Activated CD4-positive, CD25-positive, alpha-beta regulatory T cell (primary cell): ENCODE measurements at places on chromosomes 6 and 20.

DNA sequence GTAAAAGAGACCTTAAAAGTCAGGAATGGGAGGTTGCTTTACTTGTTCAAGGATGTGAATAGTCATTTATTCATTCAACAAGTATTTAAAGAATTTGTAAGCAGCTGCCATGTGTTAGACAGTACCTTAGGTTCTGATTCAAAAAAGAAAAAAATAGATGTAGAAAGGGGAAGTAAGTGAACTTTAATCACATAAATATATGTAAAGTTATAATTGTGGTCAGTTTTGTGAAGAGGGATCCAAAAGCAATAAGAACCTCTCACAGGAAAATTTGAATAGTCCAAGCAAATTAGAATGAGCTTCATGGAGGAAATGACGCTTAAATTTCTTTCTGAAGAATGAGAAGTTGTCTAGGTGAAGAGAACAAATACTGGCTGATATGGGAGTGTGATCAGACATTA, 596.1 kb upstream of the CITED2 start:
- DNase-seq: no peak

DNA sequence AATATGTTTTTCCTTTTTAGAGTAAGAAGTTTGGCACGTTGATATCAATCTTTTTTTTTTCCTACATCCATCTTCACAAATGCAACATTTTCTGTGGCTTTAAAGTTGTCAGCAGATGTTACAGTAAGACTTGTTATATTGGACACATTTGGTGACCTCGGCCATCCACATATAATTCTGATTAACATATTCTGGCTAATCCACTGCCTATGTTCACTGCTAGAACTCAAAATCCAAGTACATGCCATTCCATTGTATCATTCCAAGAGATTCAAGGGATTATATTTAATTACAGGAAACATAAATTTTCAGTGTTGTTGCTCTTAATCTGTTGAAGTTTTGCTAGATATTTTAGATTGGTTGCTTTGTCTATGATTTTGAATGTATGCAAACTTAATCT, 367.6 kb downstream of the TENT5A start:
- no peak for DNase-seq

DNA sequence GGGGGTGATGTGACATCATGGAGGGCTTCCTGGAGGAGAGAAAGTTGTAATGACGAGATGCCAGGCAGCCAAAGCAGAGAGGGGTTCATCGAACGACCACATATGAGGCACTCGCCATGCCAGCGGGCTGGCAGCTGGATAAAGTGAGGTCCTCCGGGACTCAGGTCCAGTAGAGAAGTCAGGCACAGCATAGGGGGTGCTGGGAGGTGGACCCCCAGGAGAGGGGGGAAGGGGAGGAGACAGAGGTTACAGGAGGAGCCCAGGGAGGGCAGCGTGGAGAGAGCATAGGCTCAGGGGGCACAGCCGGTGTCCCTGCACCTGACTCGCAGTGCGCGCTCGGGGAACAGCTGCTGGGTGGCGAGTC, 174.7 kb downstream of the BMP7 start:
- DNase-seq: no peak

GRCh38 chr20:8421981-8422380, 289.9 kb downstream of the PLCB1 start:
- DNase-seq: no peak

GRCh38 chr6:128882991-128883611, at the start of gene LAMA2:
TSS of gene LAMA2 (plus strand) at chr6:128883138. CDS start at chr6:128883246, 108 bp downstream.
- no peak for DNase-seq

- no peak for DNase-seq
Measured at GRCh38 chr6:42409581-42409980, 42.1 kb downstream of the TRERF1 start.

DNA sequence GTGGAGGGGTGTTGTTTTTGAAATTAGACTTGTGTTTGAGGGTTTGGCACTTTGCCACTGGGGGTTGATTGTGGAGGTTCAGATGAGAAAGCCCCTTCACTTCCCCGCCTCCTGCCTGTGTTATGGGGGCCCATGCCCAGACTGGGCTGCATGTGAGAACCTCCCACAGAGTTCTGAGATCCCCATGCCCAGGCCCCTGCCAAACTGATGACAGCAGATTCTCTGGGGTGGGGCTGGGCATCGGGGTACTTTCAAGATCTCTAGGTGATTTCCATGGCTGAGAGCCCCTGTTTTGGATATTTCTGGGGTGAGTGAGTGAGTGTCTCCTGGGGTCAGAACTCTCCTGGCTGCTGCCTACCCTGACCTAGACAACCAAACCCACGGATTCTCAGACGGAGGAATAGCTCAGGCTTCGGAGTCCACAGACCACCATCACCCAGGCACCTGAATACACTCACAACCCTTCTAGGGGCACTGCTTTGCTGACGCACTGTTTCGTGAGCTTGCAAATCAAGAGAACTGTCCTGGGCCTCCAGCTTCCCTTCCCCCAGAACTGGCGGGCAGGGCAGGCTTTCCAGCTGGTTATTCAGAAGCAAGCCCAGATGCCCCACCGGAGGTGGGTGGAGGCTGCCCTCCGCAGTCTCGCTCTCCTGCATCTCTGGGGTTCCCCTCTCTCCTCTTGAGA, 6.3 kb downstream of the BCAS1 start:
- DNase-seq: no peak

GRCh38 chr6:167157863-167158262, at the start of gene GPR31:
TSS of gene GPR31 (minus strand) at chr6:167157980. CDS start at chr6:167157831, 149 bp downstream.
- no peak for DNase-seq

- no peak for DNase-seq
Measured at GRCh38 chr6:157688960-157689599, 134.0 kb upstream of the SNX9 start.

- no peak for DNase-seq
Measured at GRCh38 chr6:163730246-163731210, 316.0 kb downstream of the QKI start.

DNA sequence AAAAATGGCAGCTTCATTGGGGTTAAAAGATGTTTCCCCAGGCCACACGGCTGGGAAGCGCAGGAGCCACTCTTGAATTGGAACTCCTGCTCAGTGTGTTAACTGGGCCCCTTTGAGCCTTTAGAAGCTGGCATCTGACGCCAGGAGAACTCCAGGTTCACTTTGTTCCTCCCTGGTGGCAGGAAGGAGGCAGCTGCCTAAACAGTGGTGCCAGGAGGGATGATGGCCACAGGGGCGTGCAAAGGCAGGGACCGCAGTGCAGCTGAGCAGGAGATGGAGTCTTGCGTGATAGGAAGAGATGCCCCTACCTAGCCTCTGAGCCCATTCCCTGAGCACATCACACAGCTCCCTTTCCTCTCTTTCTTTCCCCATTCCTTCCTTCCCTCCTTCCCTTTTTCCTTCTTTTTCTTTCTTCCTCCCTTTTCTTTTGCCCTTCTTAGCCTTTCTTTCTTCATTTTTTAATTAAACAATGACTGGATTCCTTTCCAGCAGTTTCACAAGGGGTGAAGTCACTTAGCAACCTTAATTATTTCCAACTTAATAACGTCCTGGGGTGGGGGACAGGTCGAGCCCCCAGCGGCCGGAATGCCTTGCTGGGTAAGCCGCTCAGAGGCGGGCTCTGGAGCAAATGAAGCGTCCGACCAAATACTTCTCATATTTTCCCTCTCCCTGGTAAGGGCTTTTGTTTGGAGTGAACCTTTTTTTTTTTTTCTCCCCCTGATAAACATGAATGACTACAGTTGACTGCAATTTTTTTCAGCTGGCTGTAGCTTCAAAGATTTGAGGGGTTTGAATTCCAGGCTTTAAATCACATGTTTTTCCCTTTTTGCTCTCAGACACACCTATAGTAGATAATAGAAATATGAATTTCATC, 20.8 kb upstream of the BMP7 start:
- no peak for DNase-seq

DNA sequence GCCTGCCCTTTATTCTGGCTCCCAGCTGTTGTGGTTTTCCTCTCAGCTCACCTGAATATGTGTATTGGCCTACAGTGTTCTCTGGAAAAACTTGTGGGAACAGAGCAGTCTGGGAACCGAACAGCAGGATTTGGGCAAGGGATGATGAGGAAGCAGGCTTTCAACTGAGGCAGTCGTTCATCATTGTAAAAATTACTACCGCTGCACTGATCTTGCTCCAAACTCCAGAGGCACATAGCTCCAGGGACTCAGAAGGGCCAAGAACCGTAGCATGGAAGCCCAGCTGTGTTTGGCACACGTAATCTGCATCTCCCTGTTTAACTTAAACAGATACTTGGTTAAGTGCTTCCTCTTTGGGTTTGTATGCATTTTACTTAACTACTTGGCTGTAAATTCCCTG, 48.3 kb upstream of the EEF1A1 start:
- no peak for DNase-seq

DNA sequence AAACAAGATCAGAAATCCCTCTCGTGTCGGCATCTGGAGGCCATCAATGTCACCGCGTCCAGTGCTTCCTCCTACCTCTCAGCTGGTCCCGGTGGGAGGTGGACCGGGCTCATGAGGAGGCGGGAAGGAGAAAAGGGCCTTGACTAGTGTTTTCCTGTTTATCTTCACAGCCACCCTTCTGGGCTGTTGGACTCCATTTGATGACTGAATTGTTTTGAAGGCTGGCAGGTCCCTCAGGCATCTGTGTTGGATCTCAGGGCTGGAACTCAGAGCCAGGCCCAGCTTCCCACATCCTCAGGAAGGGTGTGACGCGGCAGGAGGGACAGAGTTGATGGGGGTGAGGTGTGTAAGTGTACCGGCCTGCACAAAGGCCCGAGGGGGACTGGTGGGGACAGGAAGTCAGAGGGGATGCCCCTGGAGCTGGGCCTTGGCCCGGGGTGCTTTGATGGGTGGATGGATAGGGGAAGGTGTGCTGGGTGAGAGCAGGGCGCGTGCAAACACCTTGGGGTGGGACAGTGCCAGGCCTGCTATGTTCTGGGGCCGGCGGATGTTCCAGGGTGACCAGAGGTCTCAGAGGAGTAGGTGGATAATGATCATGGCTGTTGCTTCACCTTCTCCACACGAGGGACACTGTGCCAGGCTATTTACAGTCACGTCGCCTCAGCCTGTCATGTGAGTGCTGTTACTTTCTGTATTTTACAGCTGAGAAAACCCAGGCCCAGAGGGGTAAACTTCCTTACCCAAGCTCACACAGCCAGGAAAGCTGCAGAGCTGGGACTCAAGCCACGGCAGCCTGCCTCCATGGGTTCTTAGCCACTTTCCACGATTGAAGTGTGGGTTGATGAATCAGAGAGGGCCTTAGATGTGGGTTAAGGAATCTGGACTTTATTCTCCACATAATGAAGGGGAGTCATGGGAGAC, 17.9 kb upstream of the CHMP4B start:
- no peak for DNase-seq

GRCh38 chr6:109891924-109892323, 86.2 kb upstream of the GPR6 start:
- DNase-seq: no peak

DNA sequence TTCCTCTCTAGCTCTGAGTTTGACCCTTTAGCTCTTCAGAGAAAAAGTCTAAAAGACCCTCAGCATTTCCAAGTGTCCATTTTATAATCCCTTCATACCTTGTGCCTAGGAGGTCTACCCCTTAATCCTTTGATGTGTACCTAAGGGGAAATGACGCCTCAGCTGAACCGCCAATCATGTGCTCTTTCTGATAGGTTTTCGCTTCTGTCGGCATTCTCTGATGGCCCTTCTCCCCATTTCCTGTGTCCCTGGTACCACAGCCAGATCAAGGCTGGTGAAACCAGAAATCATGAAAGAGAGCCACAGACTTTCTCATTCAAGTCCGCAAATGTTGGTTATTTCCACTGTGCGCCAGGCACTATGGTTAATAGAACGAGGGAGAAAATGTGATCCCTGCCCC, 333.9 kb downstream of the FARS2 start:
- DNase-seq: no peak

GRCh38 chr20:49335476-49335875, 57.6 kb upstream of the ZNFX1 start:
- no peak for DNase-seq

- DNase-seq: no peak
Measured at GRCh38 chr6:12265791-12266190, 24.4 kb upstream of the EDN1 start.

- DNase-seq: no peak
Measured at GRCh38 chr6:91155129-91155785, 568.4 kb upstream of the MAP3K7 start.

- no peak for DNase-seq
Measured at GRCh38 chr6:15421945-15422733, 176.3 kb downstream of the JARID2 start.

DNA sequence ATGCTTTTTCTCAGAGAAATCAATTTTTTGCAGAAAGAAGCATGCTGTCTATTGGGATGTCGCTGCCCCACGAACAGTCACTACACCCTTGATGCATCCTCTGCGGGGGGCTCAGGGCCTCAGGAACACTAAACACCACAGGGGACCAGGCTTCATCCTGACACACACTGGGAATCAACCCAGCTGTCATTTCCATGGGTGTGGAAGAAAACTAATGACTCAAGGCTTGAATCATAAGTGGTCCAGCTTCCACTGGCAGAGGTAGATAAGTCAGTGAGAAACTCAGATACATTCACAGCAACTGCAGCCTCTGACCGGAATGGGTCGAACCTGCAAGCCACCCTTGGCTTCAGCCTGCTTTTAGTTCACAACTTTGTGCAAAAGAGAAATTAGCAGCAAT, 81.3 kb upstream of the SPTLC3 start:
- no peak for DNase-seq

GRCh38 chr6:16183187-16183664, 54.3 kb downstream of the MYLIP start:
- no peak for DNase-seq

DNA sequence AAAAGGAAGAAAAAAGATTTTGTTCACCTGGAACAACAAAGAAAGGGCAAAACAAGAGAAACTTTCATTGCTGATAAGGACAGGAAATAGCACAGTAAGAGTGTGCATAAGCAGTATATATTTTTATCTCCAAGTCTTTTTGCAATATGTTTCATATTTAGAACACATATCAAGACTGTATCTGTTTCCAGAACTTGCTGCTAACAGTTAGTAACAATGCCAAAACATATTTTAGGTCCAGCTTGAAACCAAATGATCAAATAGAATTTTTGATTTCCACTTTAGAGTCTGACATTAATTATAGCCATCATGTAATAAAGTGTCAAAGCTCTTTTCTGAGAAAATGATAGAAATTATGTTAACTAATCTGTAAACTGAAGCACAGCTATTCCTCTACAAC, 143.5 kb upstream of the SUPT3H start:
- DNase-seq: no peak

- no peak for DNase-seq
Measured at GRCh38 chr20:21509079-21509596, 4.7 kb downstream of the NKX2-2 start.

GRCh38 chr6:150846641-150847040, 18.9 kb upstream of the MTHFD1L start:
- DNase-seq: no peak

- DNase-seq: no peak
Measured at GRCh38 chr6:12898603-12899002, 182.0 kb downstream of the PHACTR1 start.

GRCh38 chr6:168480481-168480880, 39.5 kb downstream of the SMOC2 start:
- no peak for DNase-seq

GRCh38 chr6:154450498-154450897, 60.0 kb downstream of the CNKSR3 start:
- DNase-seq: no peak
